ENCODE measurements at places on chromosomes 7 and 10.
A peak's percentile ranks its signal among the peaks of the same experiment; 100 is the strongest.

DNA sequence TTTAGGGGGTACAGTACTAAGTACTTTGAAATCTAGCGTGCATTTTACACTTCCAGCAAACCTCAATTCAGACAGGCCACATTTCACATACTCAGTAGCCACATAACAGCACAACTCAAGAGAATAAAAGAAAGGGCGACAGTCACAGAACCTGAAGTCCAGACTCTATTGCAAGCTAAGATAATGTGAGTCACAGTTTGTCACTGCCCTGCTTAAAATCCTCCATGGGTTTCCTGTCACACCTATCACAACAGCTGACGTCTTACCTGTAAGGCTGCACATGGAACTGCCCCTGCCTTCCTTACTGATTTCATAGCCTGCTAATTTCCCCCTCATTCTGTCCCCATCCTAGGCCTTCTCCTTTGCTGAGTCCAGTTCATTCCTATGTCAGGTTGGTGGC, 16.1 kb upstream of the CDK14 start:
- no peak for DNase-seq

GRCh38 chr10:2660276-2660675, 407.1 kb upstream of the PFKP start:
- DNase-seq: no peak

DNA sequence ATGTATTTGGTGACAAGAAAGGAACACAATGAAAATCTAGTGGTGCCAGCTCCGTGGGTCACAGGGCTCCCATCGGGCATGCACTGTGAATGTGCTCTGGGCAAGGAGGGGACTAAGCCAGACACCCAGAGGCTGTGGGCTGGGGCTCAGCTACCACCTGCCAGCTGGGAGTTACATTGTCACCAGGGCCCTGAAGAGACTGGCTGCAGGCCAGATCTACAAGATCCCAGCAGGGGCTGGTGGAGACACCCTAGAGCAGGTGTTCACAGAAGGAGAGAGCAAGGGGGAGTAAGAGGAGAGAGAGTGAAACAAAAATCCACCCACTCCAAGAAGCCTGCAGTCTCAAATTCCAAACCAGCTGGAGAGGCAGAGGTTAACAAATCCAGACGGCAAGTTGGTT, 116.6 kb upstream of the ADCY1 start:
- DNase-seq: peak; percentile 92

- DNase-seq: no peak
These were observed 34.8 kb downstream of the JMJD1C start for GRCh38 chr10:63430999-63431356.

GRCh38 chr10:3835770-3836169, 50.8 kb upstream of the KLF6 start:
- no peak for DNase-seq

DNA sequence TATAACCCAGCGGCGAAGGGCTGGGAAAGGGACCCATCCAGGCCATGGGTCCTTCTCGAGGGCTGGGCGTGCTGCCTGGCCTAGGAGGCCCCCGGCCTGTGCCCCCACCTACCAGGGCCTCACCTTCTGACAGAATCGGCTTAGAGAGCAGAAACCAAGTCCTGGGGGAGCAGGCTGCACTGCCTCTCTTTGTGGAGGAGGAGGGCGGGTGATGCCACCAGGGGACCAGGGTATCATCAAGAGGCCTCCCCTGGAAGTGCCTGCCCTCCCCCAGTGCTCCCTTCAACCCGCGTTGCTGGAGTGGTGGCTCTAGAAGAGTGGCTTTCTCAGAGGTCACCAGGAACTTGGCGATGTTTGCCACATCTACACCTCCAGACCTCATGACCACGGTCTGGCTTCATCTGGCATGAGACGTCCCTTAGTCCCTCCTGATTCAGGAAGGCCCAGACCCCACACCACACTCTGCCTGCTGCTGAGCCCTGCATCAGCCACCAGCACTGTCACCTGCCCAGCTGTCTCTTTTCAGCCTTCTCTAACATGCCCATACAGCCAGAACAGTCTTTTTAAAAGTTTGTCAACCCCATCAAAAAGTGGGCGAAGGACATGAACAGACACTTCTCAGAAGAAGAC, 31.9 kb downstream of the FKBP6 start:
- DNase-seq: no peak

GRCh38 chr7:12569673-12570072, 847 bp upstream of the SCIN start:
- peak; percentile 43 for DNase-seq

- no peak for DNase-seq
These were observed 88.1 kb downstream of the BTAF1 start for GRCh38 chr10:92011560-92012214.

- DNase-seq: no peak
These were observed 63.6 kb downstream of the PDIA4 start for GRCh38 chr7:148964483-148965267.

- DNase-seq: no peak
These were observed 55.0 kb upstream of the NKX6-2 start for GRCh38 chr10:132840698-132841614.

- no peak for DNase-seq
These were observed 263.3 kb downstream of the SNX10 start for GRCh38 chr7:26554952-26555351.

GRCh38 chr10:69014171-69014570, 25.6 kb downstream of the KIFBP start:
- no peak for DNase-seq

DNA sequence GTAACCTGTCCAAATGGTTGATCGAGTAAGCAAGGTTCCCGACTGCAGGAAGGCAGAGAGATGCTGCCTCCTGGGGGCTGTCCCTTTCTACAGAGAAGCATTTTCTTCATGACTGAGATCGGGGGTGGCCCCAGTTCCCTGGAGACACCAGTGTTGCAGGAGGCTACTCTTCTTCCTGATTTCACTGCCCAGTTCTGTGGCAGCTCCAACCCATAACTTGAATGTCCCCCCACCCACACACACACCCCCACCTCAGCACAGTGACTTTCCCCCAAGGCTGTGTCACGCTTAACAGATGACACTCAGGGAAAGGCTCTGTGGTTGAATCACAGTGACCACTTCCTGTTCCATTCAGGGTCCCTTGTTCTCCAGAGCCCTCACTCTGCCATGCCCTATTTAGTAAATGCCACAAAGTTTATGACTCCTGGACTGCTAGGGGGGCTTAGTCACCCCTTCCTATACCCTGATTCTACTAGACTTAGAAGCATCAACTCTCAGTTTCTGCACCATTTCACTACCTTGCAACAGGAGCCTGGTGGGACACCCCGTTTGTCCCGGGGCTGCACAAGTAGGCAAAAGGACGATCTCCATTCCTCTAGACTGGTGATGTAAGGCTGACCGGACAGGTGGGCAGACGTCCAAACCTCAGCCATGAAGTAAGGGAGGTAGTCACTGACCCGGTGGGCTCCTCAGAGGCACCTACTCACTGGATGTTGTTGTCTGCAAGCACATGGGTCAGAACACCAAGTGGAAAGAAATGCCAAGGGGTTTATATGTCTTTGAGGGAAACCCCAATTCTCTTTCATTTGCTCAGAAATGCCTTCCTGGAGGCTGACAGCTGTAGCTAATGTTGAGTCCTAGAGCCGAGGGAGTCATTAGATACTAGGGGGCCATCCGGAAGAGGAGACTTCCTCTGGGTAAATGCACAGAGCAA, 31.3 kb upstream of the SMC3 start:
- no peak for DNase-seq

DNA sequence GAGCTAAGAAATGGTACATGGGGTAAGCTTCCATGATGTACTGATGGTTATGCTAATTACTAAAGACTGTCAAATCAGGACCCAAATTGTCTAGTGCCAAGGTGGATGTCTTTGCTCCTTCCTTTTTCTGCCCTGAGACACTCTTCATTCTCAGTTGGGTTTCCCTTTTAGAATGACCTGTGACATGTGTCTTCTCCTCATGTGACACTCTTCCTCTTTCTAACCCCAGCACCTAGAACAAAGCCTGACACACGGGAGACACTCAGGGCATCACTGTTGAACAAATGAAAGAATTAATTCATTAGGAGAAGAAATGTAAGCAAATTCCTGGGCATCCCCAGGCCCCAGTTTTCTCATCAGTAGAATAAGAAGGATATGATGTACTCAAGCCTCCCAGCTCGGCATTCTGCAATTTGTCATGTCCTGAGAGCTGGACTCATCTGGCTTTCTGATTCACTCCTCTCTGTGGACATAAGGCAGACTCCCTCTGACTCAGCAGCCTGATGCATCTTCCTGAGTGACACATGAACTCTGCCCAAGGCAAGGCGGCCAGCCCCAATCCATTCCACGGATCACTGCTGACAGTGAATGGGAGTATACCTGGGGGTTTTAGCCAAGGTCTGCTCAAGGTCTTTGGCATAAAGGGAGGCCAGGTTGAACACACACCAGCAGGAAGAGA, 473.8 kb downstream of the KCNMA1 start:
- DNase-seq: no peak

DNA sequence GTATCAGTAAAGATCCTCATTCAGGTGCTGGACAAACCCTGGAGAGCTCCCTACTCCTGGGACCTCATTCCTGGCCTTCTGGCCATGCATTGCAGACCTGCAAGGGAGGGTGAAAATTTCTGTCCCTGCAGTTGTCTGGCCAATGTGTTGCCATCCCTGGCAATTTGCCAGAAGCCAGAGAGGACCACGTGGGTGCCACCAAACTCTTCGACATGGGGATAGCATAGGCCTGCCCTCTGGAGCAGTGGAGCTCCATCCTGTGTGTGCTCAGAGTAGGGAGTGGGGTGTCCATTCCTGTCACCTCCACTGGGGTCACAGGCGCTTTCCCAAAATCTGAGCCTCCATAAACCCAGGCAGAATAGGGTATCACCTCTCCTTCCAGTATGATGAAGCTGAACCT, 31.2 kb downstream of the DMBT1 start:
- no peak for DNase-seq

DNA sequence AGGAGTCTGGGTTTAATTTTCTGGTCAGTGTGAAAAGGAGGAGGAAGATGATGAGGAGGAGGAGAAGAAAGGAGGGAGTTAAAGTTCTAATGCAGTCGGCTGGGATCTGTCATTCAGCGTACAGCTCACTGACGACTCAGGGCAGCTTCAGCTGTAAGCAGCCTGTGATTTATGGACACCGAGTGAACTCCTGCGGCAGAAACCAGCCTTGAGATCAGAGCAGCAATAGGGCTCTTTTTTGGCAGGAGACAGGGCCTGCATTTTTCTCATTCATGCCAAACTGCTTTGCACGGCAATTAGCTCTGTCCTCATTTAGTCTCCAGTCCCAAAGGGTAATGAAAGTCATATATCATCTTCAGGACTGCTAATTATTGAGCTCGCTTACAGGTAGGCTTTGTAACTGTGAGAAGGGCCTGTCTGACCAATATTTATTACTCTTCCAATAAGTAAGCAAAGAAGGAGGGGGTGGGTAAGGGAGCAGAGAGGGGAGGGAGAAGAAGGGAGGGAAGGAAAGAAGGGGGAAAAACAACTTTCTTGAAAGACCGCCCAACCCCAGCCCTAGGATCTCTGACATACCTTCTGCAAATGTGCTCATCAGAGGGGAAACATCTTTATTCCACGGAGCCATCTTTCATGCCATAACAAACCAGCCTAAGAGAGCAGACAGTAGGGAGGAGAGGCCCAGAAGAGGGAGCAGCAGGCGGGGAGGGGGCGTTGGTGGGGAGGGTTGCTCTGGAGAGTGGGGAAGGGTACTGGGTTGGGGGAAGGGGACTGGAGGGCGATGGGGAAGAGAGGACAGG, 48.1 kb upstream of the COMTD1 start:
- peak; percentile 76 for DNase-seq

DNA sequence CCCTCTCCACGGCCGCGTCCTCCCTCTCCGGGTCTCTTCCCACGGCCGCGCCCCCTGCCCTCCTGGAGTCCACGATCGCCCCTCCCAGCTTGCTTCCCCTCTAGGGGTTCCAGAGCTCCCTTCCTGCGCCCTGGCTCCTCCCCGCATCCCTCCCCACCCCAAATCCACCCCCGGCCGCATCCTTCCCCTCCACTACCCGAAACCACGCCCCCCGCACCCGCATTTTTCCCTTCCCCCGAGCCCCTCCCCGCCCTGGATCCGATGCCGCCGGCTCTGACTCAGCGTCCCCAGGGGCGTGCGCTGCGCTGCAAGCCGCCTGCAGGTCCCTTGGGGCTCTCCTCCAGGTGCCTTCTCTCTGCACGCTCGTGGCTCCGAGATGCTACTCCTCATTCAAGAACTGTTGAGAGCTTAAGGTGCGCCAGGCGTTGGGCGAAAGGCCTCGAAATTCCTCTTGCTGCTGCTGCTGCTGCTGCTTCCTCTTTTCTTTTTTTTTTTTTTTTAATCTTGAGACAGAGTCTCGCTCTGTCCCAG, 372 bp upstream of the TMEM130 start:
- peak; percentile 26 for DNase-seq

- DNase-seq: no peak
These were observed 403.7 kb upstream of the ZMIZ1 start for GRCh38 chr10:78664929-78665553.

DNA sequence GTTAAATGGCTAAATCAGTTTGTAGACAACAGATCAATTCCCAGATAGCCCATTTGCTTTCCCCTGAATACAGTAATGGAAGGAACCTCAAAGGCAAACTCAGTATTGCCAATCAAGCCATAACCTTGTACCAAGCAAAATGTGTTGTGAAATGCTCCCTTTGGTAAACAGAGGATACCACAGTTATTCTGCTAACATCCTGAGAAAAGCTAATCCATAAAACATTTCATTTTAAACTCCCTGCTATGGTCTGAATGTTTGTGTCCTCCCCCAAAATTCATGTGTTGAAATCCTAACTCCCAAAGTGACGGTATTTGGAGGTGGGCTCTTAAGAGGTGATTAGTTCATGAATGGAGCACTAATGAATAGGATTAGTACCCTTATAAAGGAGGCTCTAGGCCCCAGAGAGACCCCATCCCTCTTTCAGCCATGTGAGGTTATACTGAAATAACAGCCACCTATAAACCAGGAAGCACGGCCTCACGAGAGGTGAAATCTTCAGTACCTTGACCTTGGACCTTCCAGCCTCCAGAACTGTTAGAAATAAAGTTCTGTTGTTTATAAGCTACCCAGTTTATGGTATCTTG, 89.3 kb upstream of the RNF148 start:
- DNase-seq: no peak

- no peak for DNase-seq
These were observed 210.2 kb downstream of the JAZF1 start for GRCh38 chr7:27970350-27970749.

- no peak for DNase-seq
These were observed 21.6 kb downstream of the NT5C3A start for GRCh38 chr7:33040803-33041516.

GRCh38 chr10:126776168-126776567, 105.7 kb upstream of the C10orf90 start:
- DNase-seq: no peak

DNA sequence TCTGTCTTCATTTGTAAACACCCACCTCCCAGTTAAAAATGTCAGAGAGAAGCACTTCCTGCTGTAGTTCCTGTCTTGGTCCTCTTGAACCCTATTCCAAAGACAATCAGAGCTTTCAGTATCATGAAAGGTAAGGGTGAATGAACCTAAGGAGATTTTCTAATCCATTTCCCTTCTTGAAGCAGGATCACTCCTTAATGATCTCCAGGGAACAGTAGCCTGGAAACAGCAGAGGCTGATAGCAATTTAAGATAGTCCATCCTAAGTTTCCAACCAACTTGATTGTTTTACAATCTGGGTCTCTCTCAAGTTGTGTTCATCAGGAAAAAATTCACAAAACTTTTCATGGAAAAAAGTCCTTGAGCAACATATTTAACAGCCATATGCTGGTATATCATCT, 273.6 kb downstream of the NEBL start:
- DNase-seq: no peak

Data from NCI-H2081 (cell line).